Calu3 (cell line): ENCODE measurements at places on chromosomes 1 and 21. TPM values are rescaled to one million over a fixed set of nuclear protein-coding genes. Genes with fewer than 3 reads are reported as not detected.

USH2A gene
- total RNA-seq = not detected in 2 replicates

FCRL6 gene
- not detected in 2 replicates for total RNA-seq

NR1I3 gene
- not detected in 2 replicates for total RNA-seq

C2CD2 gene
- total RNA-seq = 13.6 and 15.8 TPM in 2 replicates

DNA sequence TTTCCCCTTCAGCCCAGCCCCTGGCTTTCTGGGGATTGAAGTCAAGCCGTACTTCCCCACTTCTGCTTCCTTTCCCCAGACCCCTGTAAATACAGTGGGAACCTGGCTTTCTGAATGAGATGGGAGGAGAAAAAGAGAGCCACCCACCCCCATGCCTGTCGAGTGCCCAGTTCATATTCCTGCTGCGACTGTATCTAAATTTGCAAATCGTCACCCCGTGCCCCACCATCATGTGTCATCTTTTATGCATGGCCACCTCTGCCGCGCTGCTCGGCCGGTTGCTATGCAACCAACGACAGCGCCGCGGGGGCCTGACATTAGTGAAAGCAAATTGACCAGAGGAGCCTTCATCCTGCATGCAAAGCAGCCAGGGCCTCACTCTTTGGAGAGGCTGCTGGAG is 143.0 kb downstream of the ELAVL4 start:
- DNase-seq = no peak

MYCL gene
- 0.59 and 0.78 TPM in 2 replicates for total RNA-seq

- DNase-seq = no peak
Measured at GRCh38 chr1:32632829-32633228, 17.5 kb downstream of the ZBTB8OS start.

DNA sequence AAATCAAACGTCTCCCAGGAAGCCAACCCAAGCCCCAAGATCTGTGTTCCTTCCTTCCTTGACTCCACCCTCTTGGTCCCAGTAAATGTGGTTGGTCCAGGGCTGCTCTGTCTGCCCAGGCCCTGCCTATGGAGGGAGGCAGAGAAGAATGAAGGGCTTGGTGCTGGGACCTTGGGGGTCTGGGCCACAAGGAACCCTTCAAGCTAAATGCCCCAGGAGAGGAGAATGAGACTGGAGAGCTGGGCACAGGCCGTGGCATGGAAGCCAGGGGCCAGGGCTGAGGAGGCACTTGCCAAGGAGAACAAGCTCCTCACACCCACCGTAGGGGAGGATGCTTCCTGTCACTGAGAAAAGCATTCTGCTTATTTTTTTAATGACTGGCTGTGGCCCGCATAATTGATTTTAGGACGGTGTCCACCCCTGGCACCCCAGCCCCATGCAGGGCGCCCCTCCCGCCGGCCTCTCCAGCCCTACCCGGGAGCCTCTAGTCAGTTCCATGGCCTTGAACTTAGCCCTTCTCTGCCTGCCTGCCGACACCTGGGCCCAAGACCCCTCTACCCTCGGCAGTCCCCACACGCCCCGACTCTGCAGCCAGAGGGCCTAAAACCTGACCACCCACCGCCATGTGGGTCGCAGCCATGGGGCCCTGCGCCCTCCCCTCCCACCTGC is 889 bp downstream of the CLEC20A start:
- DNase-seq = no peak

DNA sequence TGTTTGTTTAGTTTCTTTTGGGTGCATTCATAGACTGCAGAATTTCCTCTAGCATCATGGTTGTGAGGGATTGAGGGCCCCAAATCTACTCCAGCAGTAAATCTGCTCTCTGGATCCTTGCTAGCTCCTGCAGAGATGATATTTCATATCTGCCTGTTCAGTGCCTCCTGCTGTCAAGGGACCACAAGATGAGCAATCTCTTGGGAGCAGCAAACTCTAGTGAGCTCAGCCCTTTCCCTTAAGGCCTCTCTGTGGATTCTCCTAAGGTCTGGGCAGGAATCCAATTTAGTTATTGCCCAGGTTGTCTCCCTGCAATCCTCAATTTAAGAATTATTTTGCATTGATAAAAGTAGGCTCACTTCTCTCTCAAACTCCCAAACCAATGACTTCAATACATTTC is 76.9 kb downstream of the RGS18 start:
- no peak for DNase-seq

SEMA4A gene
- 6.9 and 7.2 TPM in 2 replicates for total RNA-seq

ESRRG gene
- 0.76 and 1.3 TPM in 2 replicates for total RNA-seq

DIO1 gene
- not detected in 2 replicates for total RNA-seq

SMYD2 gene
- 36.1 and 47.5 TPM in 2 replicates for total RNA-seq

DNA sequence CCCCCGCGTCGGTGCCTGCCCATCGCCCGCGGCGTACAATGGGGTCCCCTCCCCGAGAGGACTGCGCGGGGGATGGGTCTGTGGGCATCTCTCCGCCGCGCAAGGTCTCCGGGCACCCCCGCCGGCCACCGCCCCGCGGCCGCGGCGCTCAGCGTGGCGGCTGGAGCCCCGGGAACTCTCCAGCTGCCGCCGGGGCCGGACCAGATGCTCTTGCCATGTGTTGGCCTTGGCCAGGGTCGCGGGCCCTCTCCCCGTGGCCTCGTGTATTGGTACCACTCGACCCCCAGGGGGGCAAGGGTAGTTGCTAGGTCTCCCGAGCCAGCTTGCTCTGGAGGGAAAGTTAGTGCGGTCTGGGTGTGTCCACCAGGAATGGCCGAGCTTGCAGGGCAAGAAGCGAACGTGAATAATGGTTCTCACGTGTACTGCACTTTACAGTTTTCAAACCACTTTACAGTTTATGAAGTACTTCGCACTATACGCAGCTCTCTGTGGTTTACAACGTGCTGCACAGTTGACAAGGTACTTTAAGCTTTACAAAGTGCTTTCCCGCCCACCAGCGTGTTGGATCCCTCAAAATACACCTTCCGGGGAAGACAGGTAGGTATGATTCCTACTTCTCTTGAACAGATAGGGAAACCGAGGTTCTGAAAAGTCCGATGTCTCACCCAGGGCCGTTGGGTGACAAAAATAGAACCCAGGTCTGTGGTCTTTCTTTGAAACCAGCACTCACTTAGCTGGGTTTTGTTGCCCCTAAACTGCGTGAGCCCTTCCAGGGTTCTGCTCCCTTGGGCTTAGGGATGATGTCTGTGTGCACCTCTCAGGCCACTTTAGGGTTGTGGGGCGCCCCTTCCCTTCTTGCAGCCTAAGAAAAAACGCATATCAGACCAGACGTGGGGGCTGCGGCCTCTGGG is 1.2 kb downstream of the EPHB2 start:
- DNase-seq = no peak

RIPK4 gene
- total RNA-seq = 30.0 and 30.3 TPM in 2 replicates

- DNase-seq = no peak
Measured at GRCh38 chr1:177517546-177517945, 346.8 kb downstream of the BRINP2 start.

DNA sequence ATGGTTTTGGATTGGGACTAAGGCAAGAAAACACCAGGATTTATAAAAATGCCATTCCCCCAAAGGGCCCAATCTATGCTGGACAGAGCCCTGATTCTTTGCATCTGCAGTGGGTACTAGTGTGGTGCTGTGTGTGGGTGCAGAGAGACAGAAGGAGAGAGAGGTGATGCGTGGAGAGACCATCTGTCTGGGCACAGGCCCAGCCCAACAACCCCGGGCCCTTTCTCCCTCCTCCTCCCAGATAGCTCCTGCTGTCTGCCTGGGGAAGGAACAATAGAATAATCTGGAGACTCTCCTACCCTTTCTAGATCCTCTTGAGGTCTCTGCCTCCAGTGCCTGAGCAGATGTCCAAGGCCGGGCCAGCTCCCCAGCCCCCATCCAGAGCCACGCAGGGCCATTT is 15.1 kb downstream of the KIAA1614 start:
- no peak for DNase-seq

DNA sequence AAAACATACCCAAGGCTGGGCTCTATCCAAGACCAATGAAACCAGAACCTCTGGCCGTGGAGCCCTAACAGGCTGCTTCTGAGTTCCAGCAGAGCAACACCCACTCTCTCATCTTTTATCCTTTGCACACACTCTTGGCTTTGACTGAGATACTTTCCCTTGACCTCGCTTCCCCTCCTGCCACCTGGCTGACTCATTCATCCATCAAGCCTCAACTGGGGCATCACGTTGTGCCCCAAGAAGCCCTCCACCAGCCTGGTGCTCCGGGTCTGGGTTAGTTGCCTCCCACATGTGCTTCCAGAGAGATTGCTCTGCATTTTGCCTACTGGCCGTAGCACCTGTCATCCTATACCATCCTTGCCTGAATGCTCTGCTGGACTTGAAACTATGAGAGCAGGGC is 34.5 kb upstream of the SERBP1 start:
- DNase-seq = no peak

DNA sequence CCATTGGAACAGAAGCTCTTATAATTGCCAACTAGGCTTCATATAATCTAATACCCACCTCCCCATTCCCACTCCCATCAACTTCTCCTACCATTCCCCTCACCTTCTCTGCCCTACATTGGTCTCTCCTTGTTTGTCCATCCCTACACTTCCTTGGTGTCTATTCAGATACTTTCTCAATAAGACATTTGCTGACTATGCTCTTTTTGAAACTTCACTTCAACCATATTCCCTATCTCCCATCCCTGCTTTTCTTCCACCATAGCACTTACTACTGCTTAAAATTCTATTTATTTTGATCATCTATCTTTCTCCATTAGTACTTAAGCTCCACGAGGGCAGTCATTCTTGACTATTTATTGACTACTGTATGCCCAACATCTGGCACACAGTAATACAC is 40.4 kb downstream of the CD160 start:
- DNase-seq = no peak

DNA sequence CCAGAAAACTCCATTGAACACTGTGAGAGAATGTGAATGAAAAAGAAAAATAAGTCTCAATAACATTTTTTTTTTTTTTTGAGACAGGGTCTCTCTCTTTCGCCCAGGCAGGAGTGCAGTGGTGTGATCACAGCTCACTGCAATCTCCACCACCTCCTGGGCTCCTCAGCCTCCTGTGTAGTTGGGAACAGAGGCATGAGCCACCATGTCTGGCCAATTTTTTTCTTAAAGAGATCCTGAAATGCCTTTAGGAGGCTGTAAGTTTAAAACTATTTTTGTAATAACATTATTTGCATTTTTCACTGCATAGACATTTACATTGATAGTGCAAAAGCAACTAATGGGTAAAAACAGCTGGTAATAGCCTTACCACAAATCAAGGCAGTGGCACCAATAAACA is 35.3 kb downstream of the GDAP2 start:
- DNase-seq = no peak

- no peak for DNase-seq
Measured at GRCh38 chr1:60156371-60156770, 82.8 kb upstream of the C1orf87 start.

DNA sequence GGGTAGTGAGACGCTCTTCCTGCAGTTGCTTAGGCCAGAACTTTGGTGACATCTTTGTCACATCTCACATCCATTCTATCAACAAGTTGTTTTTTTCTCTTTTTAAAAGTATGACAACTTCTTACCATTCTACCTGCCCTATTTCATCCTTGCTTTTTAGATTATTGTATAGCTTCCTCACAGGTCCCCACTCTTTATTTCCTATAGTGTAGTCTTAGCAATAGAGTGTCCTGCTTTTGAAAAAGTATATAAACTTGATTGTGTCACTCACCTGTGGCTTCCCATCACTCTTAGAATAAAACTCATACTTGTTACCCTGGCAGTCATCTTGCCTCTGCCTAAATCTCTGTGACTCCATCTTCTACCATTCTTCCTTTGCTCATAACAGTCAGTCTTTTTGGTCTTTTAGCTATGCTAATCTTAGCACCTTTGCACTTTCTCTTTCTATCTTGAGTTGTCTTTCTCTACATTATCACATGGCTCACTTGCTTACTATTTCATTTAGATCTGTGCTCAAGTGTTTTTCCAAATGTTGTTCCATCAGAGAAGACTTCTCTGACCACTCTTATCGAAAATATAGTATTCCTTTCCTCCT is 9.5 kb downstream of the CDC73 start:
- DNase-seq = no peak

DNA sequence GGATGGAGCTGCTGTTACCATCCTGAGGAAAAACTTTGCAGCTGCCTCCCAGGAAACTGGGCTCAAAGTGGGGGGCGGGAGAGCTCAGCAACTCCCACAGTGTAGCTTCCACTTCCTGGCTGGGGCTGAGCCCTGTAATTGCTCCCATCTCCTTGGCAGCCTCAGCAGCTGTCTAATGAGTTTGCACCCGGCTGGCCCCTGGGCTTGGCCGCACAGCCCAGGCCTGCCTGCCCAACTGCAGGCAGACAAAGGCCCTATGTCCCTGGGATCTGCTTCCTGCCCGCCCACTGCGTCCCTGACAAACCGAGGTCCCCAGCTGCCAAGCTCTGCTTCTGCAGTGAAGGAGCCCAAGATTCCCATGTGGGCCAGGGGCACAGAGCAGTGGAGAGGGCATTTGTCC is 30.1 kb downstream of the EDN2 start:
- DNase-seq = peak; percentile 63

DNA sequence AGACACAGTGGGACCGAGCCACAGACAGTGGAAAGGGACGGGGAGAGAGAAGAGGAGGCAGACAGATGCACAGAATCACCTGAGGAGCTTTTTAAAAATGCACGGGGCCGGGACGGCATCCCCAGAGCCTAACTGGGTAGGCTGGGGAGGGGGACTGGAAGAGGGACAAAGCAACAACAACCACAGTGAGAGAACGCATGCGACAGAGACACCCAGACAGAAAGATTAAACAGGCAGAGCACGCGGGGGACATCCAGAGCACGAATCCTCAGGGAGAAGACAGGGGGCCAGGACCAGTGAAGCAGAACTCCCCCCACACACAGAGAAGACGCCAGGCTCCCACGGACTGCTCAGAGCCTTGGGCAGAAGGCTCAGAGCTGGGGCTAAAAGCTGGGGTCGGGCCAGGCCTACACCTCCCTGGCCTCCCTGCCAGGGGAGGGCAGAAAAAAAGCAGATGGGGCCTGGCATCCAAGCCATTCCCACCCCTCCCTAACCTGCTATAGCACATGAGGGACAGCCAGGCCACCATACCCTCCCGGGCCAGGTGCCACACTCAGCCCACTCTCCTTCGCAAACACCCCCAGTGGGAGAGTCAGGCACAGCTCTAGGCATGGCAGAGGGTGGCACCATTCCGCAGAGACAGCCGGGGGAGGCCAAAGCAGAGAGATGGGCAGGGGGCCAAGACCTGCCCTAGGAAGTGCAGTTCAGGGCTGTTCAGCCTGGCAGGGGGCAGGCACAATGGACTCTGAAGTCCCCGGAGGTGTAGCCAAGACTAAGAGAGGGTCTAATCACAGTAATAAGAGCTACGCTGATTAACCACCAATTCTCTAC is 29.8 kb upstream of the COL16A1 start:
- DNase-seq = no peak
